ENCODE measurements at places on chromosomes 2 and 18.

- DNase-seq: peak; percentile 45
Observed at GRCh38 chr2:98487806-98488189, 43.1 kb downstream of the INPP4A start.

DNA sequence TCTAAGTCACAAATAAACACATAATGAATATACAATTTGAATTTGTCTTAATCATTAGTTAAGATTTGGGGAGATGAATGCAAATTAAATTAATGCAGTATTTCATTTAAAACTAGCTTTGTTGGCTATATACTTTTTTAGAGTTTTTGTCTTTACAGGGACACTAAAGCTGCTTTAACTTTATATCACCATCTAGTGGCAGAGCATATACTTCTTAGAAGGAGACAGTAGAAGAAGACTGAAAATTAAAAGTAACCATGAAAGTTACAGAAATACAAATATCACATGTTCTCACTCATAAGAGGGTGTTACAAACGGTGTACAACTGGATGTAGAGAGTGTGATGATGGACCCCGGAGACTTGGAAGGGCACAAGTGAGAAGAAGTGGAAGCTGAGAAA, 268.3 kb upstream of the NETO1 start:
- DNase-seq: no peak

DNA sequence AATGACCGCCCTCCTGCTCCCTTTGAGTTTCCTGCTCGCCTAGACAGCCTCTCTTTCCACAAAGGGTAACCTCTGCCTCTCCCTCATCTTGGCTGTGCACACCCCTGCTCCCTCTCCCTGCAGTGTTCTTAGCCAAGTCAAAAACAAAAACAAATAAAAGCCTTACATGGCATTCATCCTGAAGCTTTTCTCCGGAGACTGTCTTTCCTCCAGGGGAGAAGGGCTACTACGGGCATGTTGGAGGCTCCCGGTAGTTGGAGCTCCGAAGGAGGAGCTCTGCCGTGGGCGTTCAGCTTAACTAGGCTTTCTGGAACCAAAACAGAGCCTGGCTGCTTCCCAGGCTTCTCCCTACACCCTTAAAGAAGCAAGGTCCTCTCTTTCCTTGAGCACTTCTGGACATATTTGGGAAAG, 104.2 kb downstream of the TPGS2 start:
- no peak for DNase-seq

GRCh38 chr18:57744211-57744694, 58.9 kb downstream of the ATP8B1 start:
- DNase-seq: no peak

- no peak for DNase-seq
Observed at GRCh38 chr2:101829429-101829828, 131.9 kb downstream of the MAP4K4 start.

DNA sequence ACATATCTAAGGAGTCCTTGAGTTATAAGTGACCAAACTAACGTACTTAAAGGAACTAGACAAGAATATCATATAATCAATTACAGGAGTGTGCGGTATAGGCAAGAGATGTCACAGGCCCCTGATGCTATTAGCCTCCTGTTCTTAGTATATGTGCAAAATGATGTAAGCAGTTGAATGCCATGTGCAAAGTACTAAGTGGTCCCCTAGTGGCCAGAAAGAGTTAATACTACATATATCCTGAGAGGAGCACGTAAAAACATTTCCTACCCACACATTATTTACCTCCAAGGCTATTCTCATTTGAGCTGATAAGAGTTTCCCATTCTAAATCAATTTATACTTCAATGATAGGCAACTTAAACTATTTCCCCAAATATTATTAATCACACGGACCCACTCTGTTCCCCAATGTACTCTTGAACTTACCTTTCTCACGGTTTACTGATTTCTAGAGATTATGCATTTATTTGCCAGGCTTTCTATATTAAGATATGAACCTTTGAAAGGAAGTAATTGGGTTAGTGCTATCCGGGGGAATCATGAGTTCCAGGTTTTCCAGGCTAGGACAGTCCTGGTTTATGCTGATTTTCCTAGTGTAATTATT, 158.0 kb upstream of the KLHL14 start:
- no peak for DNase-seq

GRCh38 chr2:177598326-177599138, 206.0 kb downstream of the AGPS start:
- no peak for DNase-seq

DNA sequence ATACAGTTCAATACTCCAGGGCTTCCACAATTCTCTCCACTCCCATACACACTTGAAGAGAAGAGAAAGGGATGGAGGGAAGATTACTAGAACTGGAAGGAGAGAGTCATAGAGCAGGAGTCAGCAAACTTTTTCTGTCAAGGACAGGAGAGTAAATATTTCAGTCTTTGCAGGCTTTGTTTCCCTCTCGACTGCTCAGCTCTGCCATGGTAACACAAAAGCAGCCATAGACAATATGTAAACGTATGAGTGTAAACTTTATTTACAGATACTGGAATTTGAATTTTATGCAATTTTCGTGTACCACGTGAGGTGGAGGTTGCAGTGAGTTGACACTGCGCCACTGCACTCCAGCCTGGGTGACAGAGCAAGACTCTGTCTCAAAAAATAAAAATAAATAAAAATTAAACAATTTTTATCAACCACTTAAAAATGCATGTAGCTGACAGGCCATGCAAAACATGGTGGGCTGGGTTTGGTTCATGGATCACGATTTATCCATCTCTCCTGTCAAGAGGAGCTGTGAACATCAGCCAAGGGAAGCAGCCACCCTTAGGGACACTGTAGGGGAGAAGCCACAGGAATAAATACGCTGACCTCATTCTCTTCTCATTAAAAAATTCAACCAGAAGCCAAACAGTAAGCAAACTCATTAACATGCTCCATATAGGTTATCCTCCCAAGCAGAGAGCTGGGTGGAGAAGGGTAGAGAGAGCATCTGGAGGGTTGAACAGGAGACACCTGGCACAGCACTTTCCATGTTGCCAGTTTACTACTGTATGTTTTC, 266.4 kb upstream of the FN1 start:
- DNase-seq: no peak

GRCh38 chr2:102141970-102142828, at the start of gene IL1R1:
Gene IL1R1, plus strand, starts transcription at chr2:102142746. Its CDS starts 14,979 bp downstream, at chr2:102157725.
- peak; percentile 27 for DNase-seq

GRCh38 chr2:76268902-76269620, 558.3 kb upstream of the GCFC2 start:
- no peak for DNase-seq

Measured in CD4-positive, alpha-beta T cell treated with Interleukin-1 beta for 1 hour (primary cell).